ENCODE measurements at places on chromosomes 16 and 17. TPM values are rescaled to one million over a fixed set of nuclear protein-coding genes. Genes with fewer than 3 reads are reported as not detected.

- H3K27ac ChIP-seq = peak overlapping the region; percentile 76
- no peaks in the 10 kb centered on the region for H3K27me3 ChIP-seq
- no peak overlapping the region for H3K4me3 ChIP-seq
- peak; percentile 72 for DNase-seq
- H3K4me1 ChIP-seq = peaks cover 30% of the 10 kb centered on the region
Observed at GRCh38 chr16:23433261-23433920, 19.6 kb downstream of the COG7 start.

DNA sequence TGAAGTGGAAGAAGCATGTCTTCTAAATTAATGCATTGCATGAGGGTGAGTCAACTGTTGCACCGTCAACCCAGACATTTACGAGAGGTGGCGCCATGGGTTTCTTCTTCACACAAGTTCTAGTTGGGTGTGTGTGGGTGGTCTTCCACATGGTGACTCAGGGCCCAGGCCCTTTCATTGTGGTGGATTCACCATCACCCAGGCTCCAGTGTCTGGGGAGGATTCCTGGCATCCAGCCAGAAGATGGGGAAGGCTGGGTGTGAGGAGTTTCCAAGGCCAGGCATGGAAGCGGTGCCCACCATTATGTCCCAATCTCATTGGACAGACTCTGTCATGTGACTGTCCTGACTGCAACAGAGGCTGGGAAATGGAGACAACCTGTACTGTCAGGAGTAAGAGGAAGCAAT is 21.4 kb upstream of the JPH3 start:
- no peaks in the 10 kb centered on the region for H3K36me3 ChIP-seq
- no peak for DNase-seq
- H3K4me1 ChIP-seq = peaks cover 4% of the 10 kb centered on the region
- no peaks in the 10 kb centered on the region for H3K27me3 ChIP-seq
- H3K4me3 ChIP-seq = no peak overlapping the region
- no peak overlapping the region for H3K27ac ChIP-seq

- H3K36me3 ChIP-seq = peaks cover under 1% of the 10 kb centered on the region
- H3K27me3 ChIP-seq = no peaks in the 10 kb centered on the region
- no peak for DNase-seq
- no peak overlapping the region for H3K4me3 ChIP-seq
- H3K4me1 ChIP-seq = peaks cover 27% of the 10 kb centered on the region
Observed at GRCh38 chr17:73224663-73225305, 31.9 kb downstream of the COG1 start.

DNA sequence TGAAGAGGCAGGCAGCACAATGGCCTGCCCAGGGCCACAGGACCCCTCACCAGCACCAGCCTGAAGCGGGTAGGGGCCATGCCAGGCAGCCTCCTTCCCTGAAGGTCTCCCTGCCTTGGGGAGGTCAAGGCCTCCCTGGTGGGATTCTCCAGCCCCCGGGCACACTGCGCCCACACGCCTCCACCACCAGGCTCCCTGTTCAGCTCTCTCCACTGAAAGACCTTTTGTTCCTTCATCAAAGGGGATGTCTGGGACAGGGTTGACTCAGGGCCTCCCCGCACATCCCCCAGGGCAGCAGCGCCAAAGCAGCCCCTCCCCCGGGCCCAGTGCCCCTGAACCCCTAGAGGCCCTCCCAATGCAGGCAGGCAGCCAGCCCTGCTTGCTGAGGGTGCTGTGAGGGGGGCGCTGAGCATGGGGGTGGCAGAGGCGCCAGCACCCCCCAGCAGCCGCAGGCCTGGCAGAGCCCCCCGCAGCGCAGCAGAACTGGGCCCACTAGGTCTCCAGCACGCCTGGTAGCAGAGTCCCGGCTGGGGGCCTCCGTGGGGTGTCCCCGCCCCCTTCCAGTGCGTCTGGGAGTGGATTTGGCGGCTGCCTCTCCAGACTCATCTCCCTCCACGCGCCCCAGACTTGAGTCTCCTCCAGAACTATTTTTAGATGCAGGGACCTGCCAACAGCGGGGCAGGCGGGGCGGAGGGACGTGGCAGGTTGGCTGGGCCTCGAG is 13.1 kb downstream of the BCAR1 start:
- H3K27ac ChIP-seq = peak overlapping the region; percentile 71
- DNase-seq = peak; percentile 88
- H3K4me1 ChIP-seq = peaks cover 39% of the 10 kb centered on the region
- peaks cover 60% of the 10 kb centered on the region for H3K36me3 ChIP-seq
- no peak overlapping the region for H3K4me3 ChIP-seq
- no peaks in the 10 kb centered on the region for H3K27me3 ChIP-seq

- DNase-seq = no peak
- H3K27me3 ChIP-seq = no peaks in the 10 kb centered on the region
- peaks cover 16% of the 10 kb centered on the region for H3K4me1 ChIP-seq
- H3K4me3 ChIP-seq = peak overlapping the region; percentile 99
- H3K36me3 ChIP-seq = peaks cover 37% of the 10 kb centered on the region
Observed at GRCh38 chr16:71846431-71846830, 655 bp downstream of the ATXN1L start.

The ORC6 gene
- total RNA-seq = 2.1 TPM

DNA sequence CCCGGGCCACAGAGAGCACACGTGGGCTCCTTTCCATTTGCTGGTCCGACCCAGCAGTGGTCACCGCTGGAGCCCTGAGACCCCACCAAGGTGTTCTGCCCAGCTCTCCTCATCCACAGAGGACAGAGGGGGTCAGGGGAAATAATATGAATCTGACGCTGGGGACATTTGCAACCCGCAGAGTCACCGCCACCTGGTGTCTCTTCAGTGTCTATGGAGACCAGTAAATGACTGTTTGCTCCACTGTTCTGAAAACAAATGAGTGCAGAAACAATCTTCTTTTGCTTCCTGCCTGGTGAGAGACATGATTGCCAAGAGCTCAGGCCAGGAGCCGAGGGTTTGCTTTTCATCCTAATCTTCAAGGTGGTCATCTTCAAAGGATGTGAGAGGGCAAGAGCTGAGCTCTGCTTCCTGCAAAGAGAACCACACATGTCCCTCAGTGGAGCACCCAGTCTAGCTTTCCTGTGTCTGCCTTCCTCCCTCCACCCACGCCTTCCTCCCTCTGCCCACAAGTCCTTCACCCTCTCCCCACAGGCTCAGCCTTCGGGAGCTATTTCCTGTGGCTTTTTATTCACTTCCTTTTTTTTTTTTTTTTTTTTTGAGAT is 14.7 kb upstream of the KLHDC4 start:
- H3K27me3 ChIP-seq = no peaks in the 10 kb centered on the region
- H3K4me1 ChIP-seq = peaks cover 32% of the 10 kb centered on the region
- peak overlapping the region; percentile 26 for H3K27ac ChIP-seq
- peak; percentile 69 for DNase-seq
- no peak overlapping the region for H3K4me3 ChIP-seq

DNA sequence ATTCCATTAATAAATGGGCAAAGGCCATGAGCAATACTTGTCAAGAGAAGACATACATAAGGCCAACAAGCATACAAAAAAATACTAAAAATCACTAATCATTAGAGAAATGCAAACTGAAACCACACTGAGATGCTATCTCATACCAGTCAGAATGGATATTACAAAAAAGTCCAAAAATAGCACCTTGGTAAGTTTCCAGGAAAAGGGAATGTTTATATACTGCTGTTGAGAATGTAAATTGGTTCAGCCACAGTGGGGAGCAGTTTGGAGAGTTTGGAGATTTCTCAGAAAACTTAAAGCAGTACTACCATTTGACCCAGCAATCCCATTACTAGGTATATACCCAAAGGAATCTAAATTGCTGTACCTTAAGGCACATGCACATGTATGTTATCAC is 467.7 kb downstream of the CDH11 start:
- no peaks in the 10 kb centered on the region for H3K27me3 ChIP-seq
- H3K36me3 ChIP-seq = no peaks in the 10 kb centered on the region

The RPL26 gene
- 783 TPM for total RNA-seq

GRCh38 chr16:5607169-5607568 is 509.6 kb upstream of the EEF2KMT start:
- H3K4me3 ChIP-seq = no peak overlapping the region
- DNase-seq = no peak
- no peaks in the 10 kb centered on the region for H3K36me3 ChIP-seq
- H3K27ac ChIP-seq = no peak overlapping the region
- no peaks in the 10 kb centered on the region for H3K4me1 ChIP-seq
- H3K27me3 ChIP-seq = no peaks in the 10 kb centered on the region

The CCDC78 gene
- 3.5 TPM for total RNA-seq

- no peak overlapping the region for H3K4me3 ChIP-seq
- H3K27me3 ChIP-seq = no peaks in the 10 kb centered on the region
- H3K4me1 ChIP-seq = no peaks in the 10 kb centered on the region
- DNase-seq = no peak
- no peak overlapping the region for H3K27ac ChIP-seq
- no peaks in the 10 kb centered on the region for H3K36me3 ChIP-seq
Observed at GRCh38 chr16:56309008-56309407, 116.3 kb downstream of the AMFR start.

The TNP2 gene
- total RNA-seq = not detected

DNA sequence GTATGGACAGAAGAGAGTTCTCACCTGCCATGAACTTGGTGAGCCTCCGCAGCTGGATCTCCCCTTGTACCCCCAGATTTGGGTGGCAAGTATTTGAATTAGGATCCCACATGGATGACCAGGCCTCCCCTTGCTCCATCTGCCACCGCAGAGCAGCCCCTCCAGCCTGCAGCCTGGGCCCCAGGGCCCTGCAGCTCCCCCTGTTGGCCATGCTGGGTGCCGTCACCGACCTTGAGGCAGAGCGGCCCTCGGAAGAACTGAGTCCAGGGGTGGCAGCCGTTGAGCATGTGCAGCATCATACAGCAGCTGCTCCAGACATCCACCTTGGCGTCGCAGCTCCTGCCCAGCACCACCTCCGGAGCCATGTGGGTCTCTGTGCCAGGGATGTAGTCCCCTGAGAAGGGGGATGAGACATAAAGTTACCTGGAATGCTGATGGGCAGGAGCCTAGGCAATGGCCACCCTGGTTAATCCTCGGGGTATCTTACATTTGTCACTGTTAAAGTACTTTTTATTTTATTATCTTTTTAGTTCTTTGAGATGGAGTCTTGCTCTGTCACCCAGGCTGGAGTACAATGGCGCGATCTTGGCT is 9.0 kb upstream of the SPATA32 start:
- no peaks in the 10 kb centered on the region for H3K4me1 ChIP-seq
- H3K36me3 ChIP-seq = peaks cover 76% of the 10 kb centered on the region
- no peaks in the 10 kb centered on the region for H3K27me3 ChIP-seq
- no peak overlapping the region for H3K27ac ChIP-seq

DNA sequence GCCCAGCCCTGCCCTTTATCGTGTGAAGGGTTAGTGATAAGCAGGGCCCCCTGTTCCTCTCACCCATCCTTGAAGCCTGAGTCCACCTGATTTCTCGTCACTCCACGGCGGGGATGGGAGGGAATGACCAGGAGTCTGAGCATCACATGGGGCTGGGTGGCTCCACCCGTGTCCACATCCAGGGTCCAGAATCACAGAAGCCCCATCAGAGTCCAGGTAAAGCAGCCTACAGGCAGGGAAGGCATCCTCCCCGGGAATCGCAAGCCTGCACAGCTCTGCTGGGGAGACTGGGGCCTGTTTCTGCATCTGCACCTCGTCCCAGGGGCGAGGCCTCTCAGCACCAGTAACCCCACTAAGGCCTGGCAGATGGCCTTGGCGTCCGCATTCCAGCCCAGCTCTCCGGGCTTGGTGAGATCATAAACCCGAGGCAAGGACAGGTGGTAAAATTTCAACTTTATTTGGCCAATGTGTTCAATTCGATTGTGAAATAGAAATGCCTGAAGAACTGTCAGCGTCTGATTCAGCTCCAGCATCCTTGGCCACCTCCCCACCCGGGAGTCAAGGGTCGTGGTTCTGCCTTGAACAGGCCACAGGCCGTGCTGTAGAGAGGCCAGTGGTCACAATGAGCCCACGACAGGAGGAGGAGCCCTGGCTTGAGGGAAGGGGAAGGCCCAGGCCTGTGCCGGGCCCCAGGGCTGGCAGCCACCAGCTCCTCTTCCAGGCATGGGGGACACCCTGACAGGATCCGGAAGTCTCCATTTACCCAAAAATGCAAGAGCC is 8.1 kb upstream of the PPP1R27 start:
- no peak for DNase-seq
- H3K4me3 ChIP-seq = no peak overlapping the region
- peaks cover 10% of the 10 kb centered on the region for H3K4me1 ChIP-seq
- H3K27me3 ChIP-seq = no peaks in the 10 kb centered on the region

DNA sequence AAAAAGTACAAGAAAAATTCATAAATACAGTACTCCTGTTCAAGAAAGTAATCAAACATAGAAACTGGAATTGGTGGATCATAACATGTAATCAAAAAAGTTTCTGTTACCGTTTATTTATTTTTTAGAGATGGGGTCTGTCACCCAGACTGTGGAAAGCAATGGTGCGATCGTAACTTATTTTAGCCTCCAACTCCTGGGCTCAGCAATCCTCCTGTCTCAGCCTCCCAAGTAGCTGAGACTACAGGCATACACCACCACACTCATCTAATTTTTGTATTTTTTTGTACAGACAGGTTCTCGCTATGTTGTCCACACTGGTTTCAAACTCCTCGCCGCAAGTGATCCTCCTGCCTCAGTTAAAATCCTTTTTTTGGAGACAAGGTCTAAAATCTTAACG is 22.5 kb downstream of the ARHGAP17 start:
- no peak for DNase-seq
- no peak overlapping the region for H3K4me3 ChIP-seq
- no peaks in the 10 kb centered on the region for H3K27me3 ChIP-seq

The CSH2 gene
- total RNA-seq = not detected

DNA sequence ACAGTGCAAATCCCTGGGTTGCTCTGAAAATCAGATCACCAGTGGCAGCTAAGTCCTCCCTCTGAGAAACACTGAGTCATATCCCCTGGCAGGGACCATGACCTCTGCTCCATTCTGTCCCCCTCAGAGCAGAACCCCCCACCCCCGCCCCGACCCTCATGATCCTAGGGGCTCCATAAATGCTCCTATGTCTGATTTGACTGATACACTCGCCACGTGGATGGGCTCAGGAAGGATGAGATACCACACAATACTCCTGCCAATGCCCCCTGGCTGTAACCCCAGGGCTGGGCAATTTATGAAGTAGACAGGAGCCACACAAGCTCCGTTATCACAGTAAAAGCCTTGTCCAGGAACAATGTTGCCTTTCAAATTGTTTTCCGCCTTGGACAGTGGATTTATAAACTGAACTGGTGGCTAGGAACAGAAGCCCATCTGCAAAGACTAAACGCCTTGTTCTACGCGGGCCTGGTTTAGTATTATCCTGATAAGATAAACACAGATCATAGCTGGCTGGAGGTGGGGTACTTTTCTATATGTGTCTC is 394.8 kb downstream of the SLC39A11 start:
- H3K4me3 ChIP-seq = no peak overlapping the region
- H3K27me3 ChIP-seq = no peaks in the 10 kb centered on the region

The WNT9B gene
- not detected for total RNA-seq

GRCh38 chr16:83100679-83101078 is 473.9 kb downstream of the CDH13 start:
- no peak overlapping the region for H3K27ac ChIP-seq
- no peaks in the 10 kb centered on the region for H3K36me3 ChIP-seq
- H3K27me3 ChIP-seq = no peaks in the 10 kb centered on the region
- H3K4me3 ChIP-seq = no peak overlapping the region
- no peaks in the 10 kb centered on the region for H3K4me1 ChIP-seq
- DNase-seq = no peak

The FOXF1 gene
- total RNA-seq = 6.3 TPM

The TLK2 gene
- total RNA-seq = 41.3 TPM

The TMEM106A gene
- 5.8 TPM for total RNA-seq

The SLC13A5 gene
- 0.27 TPM for total RNA-seq
